Activated CD8-positive, alpha-beta memory T cell treated with anti-CD3 and anti-CD28 coated beads for 36 hours (primary cell): ENCODE measurements at places on chromosomes 7 and 10. TPM values are rescaled to one million over a fixed set of nuclear protein-coding genes. Genes with fewer than 3 reads are reported as not detected.

The PLAC9 gene
- not detected for total RNA-seq

The TMEM236 gene
- 0.04 TPM for total RNA-seq

The ACSM6 gene
- not detected for total RNA-seq

The OR2A12 gene
- total RNA-seq, result not detected

The LEP gene
- total RNA-seq, result not detected

The CFAP69 gene
- 1.5 TPM for total RNA-seq

The ZNF777 gene
- 19.6 TPM for total RNA-seq

The TSPAN15 gene
- 1.7 TPM for total RNA-seq

The CAV1 gene
- 2.3 TPM for total RNA-seq

The PSMG3 gene
- 74.6 TPM for total RNA-seq
